ENCODE measurements at places on chromosomes 1 and 21.

DNA sequence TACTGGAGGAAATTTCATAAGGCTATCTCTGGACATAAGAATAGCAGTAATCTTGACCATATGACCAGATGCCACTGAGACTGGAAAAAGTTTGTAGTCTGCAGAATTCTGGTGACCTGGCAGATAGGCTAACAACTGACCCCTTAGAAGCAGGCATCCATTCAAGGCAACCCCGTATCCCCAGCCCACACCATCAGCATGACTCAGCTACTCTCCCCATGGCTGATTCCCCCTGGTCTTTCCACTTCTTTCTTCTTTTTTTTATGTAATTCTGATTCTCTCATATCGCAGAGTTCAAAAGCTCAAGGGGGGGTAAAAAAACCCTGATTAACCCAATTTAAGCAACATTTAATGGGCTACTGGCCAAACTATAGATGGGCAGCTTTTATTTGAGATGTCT, 243.1 kb downstream of the ZNF648 start:
- DNase-seq = no peak

- no peak for DNase-seq
These were observed 533.7 kb upstream of the DAB1 start for GRCh38 chr1:57957576-57957975.

GRCh38 chr1:184300446-184300845, 86.4 kb upstream of the C1orf21 start:
- no peak for DNase-seq

GRCh38 chr1:57017717-57018116, 51.9 kb upstream of the C8B start:
- DNase-seq = no peak

GRCh38 chr1:22318279-22318981, 133.2 kb upstream of the ZBTB40 start:
- no peak for DNase-seq

- DNase-seq = no peak
These were observed 11.6 kb upstream of the OR2G2 start for GRCh38 chr1:247576514-247576913.

DNA sequence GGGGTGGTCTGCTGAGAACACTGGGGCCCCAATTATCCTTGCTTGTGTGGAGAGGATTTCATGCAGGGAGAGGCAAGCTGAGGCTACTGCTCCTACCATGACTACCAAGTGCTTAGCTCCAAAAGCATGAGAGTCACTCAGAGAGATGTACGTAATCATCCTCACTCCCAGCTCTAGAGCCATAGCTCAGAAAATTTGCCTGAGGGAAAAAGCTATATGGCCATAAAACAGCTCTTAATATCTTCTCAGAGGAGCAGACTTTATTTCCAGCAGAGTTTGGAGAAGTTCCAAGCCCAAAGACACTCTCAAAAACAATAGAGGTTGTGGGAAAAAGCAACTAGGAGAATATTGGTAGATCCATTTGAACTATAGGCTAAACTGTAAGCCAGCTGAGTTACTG, 106.4 kb upstream of the PBX1 start:
- no peak for DNase-seq
